ENCODE measurements at places on chromosomes 2 and 18.

DNA sequence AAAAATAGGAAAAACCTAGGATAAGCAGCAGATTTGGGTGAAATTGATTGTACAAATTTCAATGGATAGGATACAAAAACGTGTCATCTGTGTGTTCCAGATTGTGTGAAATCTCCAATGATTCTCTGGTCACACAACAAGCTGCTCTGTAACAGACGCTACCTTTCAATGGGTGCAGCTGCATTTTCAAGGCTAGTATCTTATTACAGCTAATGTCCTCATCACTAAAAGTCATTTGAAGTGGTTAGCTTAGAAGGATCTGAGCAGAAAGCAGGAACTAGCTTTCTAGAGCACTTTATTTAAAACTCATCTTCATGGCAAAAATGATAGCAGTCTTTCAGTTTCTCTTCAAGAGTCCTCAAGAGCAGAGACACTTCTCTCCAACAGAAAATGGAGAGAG, 364.6 kb downstream of the LRP1B start:
- peak; percentile 5 for DNase-seq

- no peak for DNase-seq
Measured at GRCh38 chr2:117486081-117486480, 328.4 kb upstream of the DDX18 start.

GRCh38 chr2:40450796-40451430, 977 bp downstream of the SLC8A1 start:
- DNase-seq, result peak; percentile 64

- no peak for DNase-seq
Measured at GRCh38 chr18:58373481-58373880, 255.4 kb downstream of the ALPK2 start.

DNA sequence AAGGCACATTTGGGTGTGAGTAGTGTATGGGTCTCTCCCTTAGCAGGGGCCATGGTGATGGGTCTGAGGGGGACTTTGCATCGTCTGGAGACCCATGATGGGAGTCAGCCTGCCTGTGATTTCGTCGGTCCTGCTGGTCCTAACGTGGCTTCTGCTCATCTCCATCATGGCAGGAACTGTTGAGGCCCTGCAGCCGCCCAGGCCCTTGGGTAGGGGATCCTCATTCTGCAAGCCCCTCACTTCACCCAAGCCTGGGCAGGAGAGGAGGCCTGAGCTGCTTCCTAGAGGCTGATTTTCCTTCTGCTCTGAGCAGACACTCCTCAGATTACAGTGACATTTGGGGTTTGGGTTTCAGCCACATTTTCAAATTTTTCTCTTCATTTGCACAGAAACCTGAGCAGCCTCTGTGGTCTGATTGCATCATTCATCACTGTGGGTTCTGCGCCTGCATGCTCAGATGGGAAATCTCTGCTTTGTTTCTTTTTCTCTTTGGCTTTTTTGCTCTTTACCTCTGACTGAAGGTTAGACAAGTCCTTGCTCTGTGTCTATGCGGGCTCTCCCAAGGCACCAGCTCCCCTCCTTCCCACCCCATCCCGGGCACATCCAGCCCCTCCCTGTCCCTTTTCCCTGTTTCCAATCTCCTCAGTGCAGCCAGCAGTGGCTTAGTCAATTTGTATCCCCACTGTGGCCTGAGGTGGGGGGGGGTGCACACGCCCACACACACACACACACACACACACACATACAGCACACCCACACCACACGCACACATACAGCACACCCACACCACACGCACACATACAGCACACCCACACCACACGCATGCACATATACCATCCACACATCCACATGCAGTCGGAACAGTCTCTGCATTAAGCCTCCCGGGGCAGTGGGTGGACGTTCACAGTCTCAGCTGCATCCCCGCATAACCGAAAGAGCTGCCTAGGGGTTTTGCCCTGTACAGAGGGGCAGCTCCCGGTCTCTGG, 305.4 kb upstream of the HS6ST1 start:
- DNase-seq, result peak; percentile 57

- DNase-seq, result no peak
Measured at GRCh38 chr2:85235281-85235680, 92.5 kb downstream of the TGOLN2 start.

DNA sequence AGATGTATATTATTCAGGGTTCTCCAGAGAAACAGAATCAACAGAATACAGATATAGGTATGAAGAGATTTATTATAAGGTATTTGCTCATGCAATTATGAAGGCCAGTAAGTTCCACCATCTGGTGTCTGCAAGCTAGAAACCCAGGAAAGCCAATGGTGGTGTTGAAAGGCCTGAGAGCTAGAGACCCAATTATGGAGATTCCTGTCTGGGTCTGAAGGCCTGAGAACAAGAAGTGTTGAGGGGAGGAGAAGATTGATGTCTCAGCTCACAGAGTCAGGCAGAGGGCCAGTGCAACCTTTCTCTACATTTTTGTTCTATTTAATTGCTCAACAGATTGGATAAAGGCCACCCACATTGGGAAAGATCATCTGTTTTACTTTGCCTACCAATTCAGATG, 524.2 kb upstream of the CRIM1 start:
- DNase-seq, result no peak

DNA sequence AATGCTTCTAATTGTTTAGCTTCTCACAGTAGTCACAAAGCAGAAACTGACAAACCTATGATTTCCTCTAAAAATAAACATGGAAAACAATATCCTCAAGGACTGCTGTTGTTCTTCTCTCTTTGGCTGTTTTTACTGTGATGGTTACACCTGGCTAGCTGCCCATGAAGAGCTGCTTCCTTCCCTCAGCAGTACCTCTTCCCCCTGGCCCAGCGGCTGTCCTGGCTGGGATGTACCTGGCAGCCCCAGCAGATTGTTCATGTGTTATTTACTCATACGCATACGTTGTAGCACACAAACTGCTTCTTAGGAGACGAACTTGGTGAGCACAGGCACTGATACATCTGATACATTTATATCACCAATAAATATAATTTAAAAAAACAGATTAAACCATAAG, 27.4 kb downstream of the NEMP2 start:
- DNase-seq, result no peak

GRCh38 chr18:66534110-66534509, 69.8 kb downstream of the CDH19 start:
- DNase-seq, result no peak

GRCh38 chr2:64766841-64767669, 113.3 kb upstream of the SERTAD2 start:
- DNase-seq, result peak; percentile 68

DNA sequence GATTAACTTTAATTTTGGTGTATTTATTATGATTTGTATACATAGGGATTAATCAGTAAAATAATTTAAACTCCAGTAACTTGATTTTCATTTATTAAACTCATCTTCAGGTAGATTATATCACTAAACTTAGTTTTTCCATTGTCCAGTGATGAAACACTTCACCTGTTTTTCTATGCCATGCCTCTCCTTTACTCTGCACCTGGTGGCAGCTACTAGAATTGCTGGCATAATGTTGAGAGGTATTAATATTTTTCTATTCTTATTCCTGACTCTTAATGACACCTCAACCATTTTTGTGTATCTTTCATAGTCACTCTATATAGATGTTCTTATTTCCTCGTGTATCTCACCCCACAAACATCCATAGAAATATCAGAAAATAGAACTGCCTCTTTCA, 940.3 kb upstream of the CRIM1 start:
- DNase-seq, result no peak

- DNase-seq, result peak; percentile 88
Measured at GRCh38 chr2:160293391-160294091, 93.5 kb upstream of the ITGB6 start.

DNA sequence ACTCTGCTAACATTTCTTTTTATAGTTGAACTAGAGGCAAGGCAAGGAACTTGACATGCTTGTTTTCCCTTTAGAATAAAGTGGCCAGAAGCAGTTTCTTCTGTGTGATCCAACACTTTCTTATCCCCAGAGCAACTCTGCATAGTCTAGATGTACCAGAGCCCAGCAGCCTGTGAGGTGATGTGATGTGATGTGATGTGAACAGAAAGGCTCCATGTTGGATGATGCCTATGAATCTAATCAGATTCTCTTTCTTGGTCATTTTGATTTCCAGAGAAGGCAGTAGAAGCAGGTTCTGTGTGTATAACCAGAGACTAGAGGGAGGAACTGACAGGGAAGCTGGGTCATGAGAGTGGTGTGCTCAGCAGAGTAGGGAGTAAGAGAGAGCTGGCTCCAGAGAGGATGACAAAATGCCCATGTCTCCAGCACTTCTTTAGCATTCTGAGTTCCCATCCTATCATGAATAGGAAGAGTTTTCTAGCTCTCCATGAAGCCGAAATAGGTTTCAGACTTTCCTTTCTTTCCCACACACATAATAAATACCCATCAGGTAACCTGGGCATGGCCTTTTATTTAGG, 31.0 kb upstream of the PTH2R start:
- DNase-seq, result no peak

DNA sequence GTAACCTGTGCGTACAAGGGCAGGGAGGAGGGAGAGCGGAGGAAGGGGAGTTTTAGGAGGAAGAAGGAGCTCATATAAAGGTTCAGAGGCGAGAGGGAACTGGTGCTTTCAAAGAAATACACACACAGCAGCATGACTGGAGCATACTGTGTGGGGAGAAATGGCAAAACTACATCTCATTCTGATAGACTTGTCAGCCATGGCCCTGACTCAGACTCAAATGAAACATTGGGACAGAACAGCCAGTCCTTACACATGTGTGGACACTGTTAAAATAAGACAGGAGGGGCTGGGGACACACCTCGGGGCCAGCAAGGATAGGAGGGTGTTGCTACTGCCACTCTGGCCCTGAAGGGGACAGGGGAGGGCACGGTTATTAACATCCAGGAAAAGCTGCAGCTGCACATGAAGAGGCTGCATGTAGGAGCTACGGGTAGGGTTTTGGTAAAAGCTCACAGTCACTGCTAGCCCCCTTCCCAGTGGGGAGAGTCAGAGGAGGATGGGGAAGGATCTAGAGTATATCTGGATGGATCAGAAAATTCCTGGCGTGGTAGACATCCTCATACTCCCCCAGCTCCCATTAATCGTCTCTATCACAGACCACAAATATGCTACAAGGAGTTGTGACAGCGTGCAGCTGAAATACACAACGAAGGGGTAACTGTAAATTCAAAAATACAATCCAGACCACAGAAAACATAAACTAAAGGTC, 110.5 kb downstream of the GATA6 start:
- peak; percentile 82 for DNase-seq

DNA sequence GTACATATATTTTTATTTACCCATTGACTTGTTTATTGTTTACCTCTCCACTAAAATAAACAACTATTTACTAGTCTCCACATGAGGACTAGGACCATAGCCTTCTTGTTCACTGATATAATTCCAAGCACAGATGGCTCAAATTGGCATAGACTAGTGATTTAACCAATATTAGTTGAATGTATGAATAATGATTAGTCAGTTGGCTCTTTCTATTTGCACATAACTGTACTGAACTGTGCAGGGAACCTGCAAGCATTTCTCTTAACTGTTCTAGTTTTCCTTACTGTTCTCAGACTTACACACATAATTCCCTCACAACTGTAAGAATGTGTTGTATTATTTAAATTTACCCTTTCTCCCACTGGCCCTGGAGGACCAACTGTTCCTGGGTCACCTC, 91.9 kb downstream of the COL3A1 start:
- DNase-seq, result no peak

- no peak for DNase-seq
Measured at GRCh38 chr2:160753331-160753654, 259.7 kb upstream of the RBMS1 start.
